ENCODE measurements at places on chromosomes 2 and 18. TPM values are rescaled to one million over a fixed set of nuclear protein-coding genes. Genes with fewer than 3 reads are reported as not detected.

DNA sequence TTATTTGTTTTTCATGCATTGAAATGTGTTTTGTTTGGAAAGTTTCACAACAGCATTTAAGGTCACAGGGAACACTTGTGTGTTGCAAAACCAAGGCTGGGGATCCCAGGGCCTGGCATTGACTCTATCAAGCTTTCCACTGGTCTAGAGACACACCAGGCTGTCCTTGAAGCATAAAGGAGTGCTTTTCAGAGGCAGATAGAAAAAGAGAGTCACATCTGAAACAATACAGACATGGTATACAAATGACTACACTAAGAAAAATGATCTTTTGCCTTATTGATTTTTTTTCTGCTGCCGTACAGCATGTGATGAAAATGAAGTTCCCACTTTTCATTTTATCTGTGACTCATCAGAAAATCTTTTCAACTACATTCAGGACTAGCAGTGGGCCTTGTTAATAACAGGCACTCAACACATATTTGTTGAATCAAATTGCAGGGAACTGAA is 61.9 kb upstream of the ZCCHC2 start:
- DNase-seq: no peak

DNA sequence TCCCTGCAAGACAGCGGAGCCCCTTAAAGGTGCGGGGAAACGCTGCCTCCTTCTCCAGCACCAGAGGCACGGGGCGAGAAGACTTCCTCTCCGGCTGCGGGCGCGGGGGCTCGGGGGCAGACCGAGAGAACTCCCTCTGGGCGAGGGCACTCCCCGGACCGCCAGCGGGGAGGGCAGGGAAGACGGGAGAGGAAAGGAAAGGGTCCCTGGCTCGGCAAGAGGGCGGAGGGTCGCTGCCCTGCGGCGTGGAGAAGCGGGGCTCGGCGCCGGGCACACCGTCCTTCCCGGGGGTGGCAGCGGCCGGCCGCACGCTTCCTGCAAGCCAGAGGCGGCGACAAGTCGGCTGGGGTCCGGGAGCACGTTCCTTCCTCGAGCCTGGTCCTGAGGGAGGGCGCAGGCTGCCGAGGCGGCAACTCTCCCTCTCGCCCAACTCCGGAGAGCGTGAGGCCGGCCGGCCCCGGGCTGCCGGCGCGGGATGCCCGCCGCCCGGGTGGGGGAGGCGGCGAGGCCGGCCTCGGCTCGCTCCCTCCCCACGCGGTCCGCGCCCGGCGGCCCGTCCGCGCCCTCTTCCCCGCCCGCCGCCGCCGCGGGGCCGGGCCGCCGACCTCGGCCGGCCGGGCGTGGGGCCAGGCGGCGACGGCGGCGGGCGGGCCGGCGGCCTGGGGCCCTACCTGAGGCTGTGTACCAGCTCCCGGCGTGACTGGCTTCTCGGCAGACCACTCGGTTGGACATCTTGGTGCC is 1.1 kb downstream of the MEMO1 start:
- peak; percentile 67 for DNase-seq

Gene RGPD8
- total RNA-seq: 29.3 TPM

Gene GPR75
- 5.6 TPM for total RNA-seq

- no peak for DNase-seq
These were observed 289.3 kb downstream of the MEIS1 start for GRCh38 chr2:66724241-66724640.

Gene CPLX4
- not detected for total RNA-seq

Gene UGT1A3
- not detected for total RNA-seq

DNA sequence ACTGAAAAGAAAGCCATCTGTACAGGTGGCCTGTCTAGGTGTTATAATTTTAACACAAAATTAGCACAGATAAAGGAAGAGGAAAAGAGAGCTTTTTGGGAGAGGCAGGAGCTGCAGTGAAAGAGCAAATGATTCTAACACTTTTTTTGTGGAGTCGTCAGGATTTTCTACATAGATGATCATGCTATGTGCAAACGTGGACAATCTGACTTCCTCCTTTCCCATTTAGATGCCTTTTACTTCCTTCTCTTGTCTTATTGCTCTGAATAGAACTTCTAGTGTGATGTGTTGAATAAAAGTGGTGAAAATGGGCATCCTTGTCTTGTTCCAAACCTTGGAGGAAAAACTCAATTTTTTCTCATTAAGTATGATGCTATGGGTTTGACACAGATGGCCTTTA is 334.5 kb downstream of the NBAS start:
- DNase-seq: no peak

Gene DLGAP1
- 13.6 TPM for total RNA-seq

DNA sequence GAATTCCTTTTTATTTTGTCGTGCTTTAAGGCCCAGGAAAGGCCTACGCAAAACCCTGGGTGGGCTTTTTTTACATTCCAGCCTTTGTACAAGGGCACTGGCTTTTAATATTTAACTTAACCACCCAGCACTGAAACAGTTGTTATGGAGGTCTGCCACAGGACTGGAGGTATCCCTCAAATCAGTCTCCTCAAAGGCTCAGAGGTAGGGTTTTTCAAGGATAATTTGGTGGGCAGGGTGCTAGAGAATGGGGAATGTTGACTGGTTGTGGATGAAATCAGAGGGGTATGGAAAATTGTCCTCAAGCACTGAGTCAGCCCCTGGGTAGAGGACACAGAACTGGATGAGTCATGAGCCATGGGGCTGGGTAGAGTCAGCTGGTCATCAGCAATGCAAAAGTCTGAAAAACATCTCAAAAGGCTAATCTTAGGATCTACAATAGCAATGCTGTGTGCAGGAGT is 443.1 kb downstream of the THSD7B start:
- DNase-seq: no peak

DNA sequence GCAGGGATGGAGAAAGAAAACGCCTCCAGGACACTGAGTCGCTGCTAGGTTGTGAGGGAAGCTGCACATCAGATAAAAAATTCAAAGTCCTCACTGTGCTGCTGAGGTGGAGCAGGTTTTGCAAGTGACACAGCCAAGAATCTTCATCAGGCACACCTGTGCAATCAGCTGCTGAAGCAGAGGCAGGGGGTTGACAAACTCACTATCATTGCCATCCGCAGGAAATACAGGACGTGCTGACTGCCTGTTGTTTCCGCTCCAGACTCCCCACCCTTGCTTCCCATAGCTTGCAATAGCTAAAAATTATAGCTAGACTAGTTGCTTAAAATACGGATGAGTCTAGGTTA is 147.8 kb upstream of the FHL2 start:
- no peak for DNase-seq

GRCh38 chr2:2324565-2325101 is 6.4 kb downstream of the MYT1L start:
- peak; percentile 46 for DNase-seq

Gene LOXHD1
- total RNA-seq: not detected

DNA sequence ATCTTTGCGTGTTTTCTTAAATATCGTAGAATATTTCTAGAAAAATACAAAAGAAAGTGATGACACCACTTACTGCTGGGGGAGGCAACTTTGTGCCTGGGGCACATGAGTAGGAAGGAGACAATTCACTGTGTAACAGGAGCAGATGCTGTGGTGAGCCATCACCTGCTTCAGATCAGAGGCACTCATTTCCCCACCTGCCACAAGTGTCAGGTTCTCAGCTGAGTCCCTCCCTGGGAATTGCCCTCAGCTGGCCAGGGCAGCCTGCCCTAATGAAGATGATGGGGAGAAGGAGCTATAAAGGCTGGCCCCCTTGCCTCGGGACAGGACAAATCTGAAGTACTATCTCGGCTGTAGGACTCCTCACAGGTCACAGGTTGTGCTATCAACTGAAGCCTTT is 322.8 kb downstream of the STK39 start:
- peak; percentile 49 for DNase-seq

Gene UNC80
- total RNA-seq: 9.0 TPM

DNA sequence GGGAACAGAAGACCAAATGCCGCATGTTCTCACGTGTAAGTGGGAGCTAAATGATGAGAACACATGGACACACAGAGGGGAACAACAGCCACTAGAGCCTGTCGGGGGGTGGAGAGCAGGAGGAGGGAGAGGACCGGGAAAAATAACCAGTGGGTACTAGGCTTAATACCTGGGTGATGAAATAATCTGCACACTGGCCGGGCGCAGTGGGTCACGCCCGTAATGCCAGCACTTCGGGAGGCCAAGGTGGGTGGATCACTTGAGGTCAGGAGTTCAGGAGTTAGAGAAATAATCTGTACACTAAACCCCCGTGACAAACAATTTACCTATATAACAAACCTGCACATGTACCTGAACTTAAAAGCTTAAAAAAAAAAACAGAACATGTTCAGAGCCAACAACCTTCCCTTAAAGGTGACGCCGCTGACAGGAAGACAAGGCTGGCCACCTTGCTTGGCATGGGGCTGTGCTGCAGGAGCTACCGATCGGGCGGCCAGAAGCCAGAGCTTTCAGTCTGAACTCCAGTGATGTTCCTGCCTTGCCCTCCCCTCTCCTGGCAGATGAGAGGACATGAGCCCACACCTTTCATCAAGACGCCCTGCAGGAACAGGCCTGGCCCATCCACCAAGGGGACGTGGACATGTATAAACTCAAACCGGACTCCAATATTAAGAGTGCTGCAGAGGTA is 11.2 kb downstream of the SLC66A2 start:
- peak; percentile 5 for DNase-seq

Gene GKN2
- total RNA-seq: not detected

DNA sequence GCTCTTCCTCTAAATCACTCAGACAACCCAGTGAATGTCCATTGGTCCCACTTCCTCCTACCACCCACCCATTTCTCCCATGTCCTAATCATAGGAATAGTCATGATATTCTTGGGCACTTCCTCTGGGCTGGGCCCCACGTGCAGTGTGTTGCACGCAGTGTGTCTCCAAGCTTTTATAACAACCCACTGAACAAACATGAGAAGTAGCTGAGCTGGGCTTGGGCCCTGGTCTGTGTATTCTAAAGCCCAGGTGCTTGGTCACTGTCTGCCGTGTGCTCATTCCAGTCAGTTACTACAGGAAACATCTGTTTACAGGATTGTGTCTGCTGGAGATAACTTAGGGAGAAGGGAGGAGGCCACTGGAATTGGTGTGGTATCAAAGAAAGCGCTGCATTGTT is 64.2 kb upstream of the THOC1 start:
- no peak for DNase-seq

- DNase-seq: no peak
These were observed 64.1 kb downstream of the CHRNA1 start for GRCh38 chr2:174699993-174700766.

DNA sequence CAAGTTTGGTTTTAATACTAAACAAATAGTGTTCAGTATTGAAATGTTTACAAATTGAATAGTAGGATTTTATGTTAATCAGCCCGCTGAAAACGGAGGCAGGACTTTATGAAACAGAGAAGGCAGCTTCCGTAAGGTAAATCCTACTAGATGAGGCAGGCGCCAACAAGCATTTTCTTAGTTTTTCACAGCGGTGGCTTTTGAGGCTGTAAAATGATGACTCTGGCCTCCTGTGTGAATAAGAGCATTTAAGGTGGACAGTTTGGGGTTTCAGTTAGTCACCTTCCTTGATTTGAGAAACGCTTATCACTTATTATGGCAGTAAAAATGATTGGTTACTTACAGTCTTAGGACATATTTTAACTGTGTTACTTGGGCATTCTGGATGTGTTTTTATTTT is 212.9 kb downstream of the PTGR3 start:
- no peak for DNase-seq

Gene NEU2
- total RNA-seq: not detected

DNA sequence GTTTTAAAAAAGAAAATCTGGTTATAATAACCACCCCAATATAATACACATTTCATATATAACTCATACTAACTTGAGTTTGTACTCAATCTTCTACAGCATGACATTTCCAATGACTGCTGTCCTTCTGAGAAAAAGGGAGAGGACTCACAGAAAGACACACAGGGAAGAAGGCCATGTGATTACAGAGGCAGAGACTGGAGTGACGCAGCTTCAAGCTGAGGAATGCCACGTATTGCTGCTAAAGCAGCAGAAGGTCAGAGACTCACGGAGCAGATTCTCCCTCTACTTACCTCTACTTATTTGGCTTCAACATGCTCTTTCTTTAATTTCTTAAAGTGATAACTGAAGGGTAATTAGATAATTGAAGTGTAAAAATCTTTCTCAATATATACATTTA is 753.5 kb upstream of the PKDCC start:
- DNase-seq: no peak

GRCh38 chr2:228048838-228049490 is 132.5 kb downstream of the SPHKAP start:
- DNase-seq: peak; percentile 17

DNA sequence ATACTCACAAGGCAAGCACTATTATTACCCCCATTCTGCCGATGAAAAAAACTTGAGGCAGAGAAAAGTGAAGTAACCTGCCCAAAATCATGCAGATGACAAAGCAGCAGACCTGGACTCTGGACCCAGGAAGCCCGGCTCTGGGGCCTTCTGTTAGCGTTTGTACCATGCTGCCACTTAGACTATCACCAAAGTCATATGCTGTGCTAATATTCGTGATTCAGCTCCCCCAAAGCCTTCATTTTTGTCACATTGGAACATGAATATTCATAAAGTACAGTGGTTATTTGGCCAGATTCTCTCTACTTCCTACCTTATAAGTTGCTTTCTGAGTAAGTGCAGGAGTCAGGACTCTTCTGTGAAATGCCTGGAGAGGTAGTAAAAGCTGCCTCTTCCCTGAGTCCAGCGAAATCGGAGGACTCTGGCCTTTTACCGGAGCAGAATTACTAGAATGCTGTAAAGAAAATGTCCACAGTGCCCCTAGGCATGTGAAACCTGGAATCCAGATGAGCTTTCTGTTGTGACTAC is 86.7 kb downstream of the FTCDNL1 start:
- no peak for DNase-seq

DNA sequence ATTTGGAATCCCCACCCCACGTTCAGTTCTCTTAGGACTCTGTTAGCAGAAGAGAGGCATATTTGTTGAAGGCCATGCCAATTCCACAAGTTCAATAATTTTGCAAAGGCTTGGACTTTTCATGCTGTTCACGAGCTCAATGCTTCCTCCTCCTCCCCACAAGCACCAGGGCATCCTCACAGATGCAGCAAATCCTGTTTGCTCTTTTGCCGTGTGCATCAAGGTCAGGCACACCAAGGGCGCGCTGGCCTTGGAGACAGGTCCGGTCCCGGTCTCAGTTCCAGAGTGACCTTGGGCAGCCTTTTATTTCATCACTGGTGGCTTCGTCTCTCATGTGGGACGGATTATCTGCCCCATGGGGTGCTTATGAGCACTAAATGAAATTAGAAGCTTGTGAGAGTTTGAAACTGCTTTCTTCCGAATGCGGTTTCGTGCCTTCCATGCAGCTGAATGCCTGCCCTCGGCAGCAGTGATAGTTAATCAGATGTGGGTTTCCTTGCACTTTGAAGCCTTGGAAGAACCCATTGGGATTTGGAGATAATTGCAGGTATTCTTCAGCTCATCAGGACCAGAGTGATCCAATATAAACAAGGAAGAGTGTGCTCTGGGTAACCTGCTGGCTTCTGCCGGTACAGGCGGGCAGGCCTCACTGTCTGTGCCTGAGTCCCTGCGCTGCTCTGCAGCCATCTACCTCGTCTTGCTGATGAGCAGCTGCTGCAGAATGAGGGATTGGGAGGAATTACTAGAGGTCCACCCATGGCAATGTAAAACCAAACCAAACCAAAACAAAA is 140.8 kb downstream of the SH3BP4 start:
- DNase-seq: no peak

Gene ESPNL
- 0.81 TPM for total RNA-seq

Gene CD28
- not detected for total RNA-seq
